ENCODE measurements at places on chromosomes 1 and 21.

DNA sequence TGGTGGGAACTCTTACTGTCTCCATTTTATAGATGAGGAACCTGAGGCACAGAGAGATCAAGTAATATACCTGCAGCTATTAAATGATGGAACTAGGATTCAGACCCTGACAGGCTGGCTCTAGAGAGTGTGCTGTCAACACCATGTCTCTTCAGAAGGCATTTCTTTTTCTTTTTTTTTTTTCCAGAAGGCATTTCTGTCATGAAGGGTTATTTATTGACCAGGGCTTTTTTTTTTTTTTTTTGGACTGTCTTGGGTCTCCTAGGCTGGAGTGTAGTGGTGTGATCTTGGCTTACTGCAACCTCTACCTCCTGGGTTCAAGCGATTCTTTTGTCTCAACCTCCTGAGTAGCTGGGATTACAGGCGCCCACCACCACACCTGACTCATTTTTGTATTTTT lies 22.6 kb downstream of the HIPK1 start:
- no peak for DNase-seq

DNA sequence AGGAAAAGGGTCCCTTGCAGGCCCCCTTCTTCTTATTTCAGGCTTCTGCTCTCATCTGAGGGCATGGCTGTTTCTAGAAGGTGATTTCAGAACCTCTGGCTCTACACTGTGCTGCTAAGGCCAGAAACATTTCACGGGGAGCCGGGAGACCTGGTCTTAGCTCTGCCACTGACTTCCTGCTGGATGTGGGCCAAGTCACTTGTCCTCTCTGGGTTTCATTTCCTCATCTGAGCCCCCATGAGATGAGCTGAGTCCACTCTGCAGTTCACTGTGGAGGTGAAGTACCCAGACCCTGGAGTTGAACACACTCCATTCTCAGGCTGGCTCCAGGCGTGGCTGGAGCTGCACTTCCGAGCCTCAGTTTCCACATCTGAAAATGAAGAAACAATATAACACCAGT lies 2.1 kb downstream of the PADI1 start:
- no peak for DNase-seq

GRCh38 chr1:26277719-26278118 lies 2.2 kb upstream of the SH3BGRL3 start:
- DNase-seq = no peak

DNA sequence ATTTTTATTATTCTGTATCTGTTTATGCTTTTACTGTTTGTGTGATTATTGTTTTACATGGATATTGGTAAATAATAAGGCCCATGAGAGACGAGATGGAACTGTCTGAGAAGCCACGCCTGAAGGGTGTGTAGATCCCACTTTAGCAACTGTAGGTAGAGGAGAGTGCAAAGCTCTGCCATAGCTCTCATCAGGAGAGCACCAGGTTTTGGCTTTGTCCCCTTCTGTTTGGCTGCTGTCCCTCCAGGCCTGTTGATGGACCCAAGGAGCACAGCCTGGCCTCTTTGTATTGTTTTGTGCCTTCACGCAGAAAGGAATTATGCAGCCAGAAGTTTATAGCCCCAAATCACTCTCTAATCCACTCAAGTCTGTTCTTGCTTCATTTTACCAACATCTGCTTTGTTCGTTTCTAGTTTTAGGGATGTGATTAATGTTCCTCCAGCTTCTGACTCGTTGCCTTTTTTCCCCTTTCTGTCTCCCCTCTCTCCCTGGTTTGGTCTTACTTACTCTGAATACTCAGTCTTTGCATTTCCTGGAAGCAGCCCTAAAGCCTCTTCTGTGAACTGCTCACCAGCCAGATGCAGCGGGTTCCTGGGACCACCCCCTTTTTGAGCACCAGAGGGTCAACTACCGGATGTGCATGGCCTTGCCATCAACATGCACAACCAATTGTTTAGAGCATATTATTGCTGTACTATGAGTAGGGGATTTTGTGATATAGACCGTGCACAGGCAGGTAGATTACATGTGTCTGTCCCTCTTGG lies 127.3 kb downstream of the HHAT start:
- DNase-seq = no peak

GRCh38 chr1:151047591-151047924 lies at the start of gene C1orf56:
C1orf56 (plus strand) TSS chr1:151047751; CDS start chr1:151047848, 97 bp downstream.
- peak; percentile 45 for DNase-seq
